ENCODE measurements at places on chromosomes 7 and 10.

GRCh38 chr7:92835261-92835850, 1.0 kb downstream of the CDK6 start:
- peak; percentile 88 for DNase-seq
- H3K4me3 ChIP-seq, result peak overlapping the region; percentile 88
- no peaks in the 10 kb centered on the region for H3K27me3 ChIP-seq
- no peaks in the 10 kb centered on the region for H3K36me3 ChIP-seq
- H3K4me1 ChIP-seq, result peaks cover 20% of the 10 kb centered on the region
- peak overlapping the region; percentile 87 for H3K27ac ChIP-seq

GRCh38 chr10:95254629-95255028, 36.2 kb downstream of the PDLIM1 start:
- DNase-seq, result no peak
- H3K27me3 ChIP-seq, result no peaks in the 10 kb centered on the region
- H3K27ac ChIP-seq, result no peak overlapping the region
- H3K4me1 ChIP-seq, result no peaks in the 10 kb centered on the region
- no peak overlapping the region for H3K4me3 ChIP-seq

DNA sequence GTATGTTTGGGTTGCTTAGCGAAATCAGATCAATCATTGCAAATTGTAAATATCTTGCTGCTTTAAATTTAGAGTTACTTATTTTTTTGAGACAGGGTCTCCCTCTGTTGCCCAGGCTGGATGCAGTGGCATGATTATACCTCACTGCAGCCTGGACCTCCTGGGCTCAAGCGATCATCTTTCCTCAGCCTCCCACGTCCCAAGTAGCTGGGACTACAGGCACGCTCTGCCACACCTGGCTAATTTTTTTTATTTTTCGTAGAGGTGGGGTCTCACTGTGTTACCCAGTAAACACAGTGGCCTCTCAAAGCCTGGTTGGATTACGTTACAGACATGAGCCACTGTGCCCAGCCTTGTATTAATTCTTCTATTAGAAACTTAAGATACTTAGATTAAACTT, 1.7 kb downstream of the VDAC2 start:
- H3K36me3 ChIP-seq, result peaks cover 52% of the 10 kb centered on the region
- H3K27me3 ChIP-seq, result no peaks in the 10 kb centered on the region
- no peak for DNase-seq

GRCh38 chr7:97145068-97145467, 27.6 kb downstream of the SDHAF3 start:
- peaks cover 6% of the 10 kb centered on the region for H3K4me1 ChIP-seq
- no peaks in the 10 kb centered on the region for H3K36me3 ChIP-seq
- H3K4me3 ChIP-seq, result no peak overlapping the region
- peak; percentile 43 for DNase-seq
- H3K27ac ChIP-seq, result no peak overlapping the region

GRCh38 chr10:48456361-48456804, 148.5 kb downstream of the ARHGAP22 start:
- H3K27me3 ChIP-seq, result no peaks in the 10 kb centered on the region
- H3K4me3 ChIP-seq, result no peak overlapping the region
- peaks cover 7% of the 10 kb centered on the region for H3K36me3 ChIP-seq
- no peaks in the 10 kb centered on the region for H3K4me1 ChIP-seq
- H3K27ac ChIP-seq, result no peak overlapping the region
- DNase-seq, result no peak

DNA sequence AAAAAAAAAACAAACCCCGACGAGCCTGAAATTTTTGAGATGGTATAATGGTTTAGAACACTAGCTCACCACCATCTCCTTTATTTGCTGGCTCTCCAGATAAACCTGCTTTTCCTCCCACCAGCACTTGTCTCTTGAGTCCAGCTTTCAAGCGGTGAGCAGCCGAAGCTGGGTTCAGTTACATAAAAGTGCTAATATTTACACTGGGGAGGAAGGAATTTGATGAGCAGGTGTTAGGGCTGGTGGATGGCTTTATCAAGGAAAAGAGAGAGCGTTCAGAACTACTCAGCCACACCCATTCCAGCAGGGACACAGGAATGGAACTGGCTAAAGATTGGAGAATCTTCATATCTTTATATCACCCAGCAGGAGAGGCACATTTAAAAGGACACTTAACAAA, 6.6 kb upstream of the CALML3 start:
- H3K27ac ChIP-seq, result no peak overlapping the region
- no peak overlapping the region for H3K4me3 ChIP-seq
- no peaks in the 10 kb centered on the region for H3K27me3 ChIP-seq
- H3K4me1 ChIP-seq, result no peaks in the 10 kb centered on the region
- no peaks in the 10 kb centered on the region for H3K36me3 ChIP-seq

DNA sequence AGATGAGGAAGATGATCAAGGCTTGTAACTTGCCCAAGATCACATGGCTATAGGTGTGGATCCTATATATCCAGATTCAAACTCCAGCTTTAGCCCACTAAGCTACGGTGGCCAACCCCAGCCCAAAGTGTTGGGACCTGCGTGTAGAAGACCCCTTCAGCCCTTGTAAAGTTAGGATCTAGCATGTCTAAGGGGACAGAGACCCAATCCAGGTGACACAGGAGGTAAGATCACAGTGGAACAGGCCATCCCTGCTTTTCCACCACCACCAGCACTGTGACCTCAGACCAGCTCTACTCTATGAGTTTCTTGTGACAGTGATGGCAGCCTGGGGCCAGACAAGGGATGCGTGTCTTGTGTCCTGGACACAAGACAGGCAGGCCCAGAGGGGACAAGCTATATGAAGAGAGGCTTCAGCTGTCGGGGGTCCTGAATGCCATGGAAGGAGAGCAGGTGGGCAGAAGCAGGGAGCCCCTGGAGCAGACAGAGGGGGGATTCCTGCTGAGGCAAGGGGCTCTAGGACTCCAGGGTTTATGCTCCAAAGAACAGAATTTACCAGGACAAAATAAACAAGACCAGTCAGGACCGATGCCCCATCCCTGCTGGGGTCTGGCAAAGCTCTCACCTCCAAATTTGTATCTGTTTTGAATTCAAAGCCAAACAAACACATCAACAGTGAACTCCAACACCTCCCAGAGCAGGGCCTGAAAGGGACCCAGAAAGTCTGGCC, 10.4 kb downstream of the GPRIN2 start:
- no peaks in the 10 kb centered on the region for H3K36me3 ChIP-seq
- no peak for DNase-seq
- no peak overlapping the region for H3K27ac ChIP-seq
- H3K4me1 ChIP-seq, result no peaks in the 10 kb centered on the region
- no peak overlapping the region for H3K4me3 ChIP-seq

GRCh38 chr10:89670926-89671325, 25.9 kb upstream of the PANK1 start:
- no peak overlapping the region for H3K4me3 ChIP-seq
- H3K36me3 ChIP-seq, result no peaks in the 10 kb centered on the region
- no peaks in the 10 kb centered on the region for H3K27me3 ChIP-seq
- H3K4me1 ChIP-seq, result no peaks in the 10 kb centered on the region

- H3K27ac ChIP-seq, result no peak overlapping the region
- no peak for DNase-seq
- no peak overlapping the region for H3K4me3 ChIP-seq
- H3K36me3 ChIP-seq, result no peaks in the 10 kb centered on the region
Measured at GRCh38 chr10:110699859-110700468, 55.8 kb downstream of the RBM20 start.

GRCh38 chr7:30369879-30370278, 85.5 kb downstream of the ZNRF2 start:
- DNase-seq, result peak; percentile 32
- no peak overlapping the region for H3K27ac ChIP-seq
- H3K4me3 ChIP-seq, result no peak overlapping the region
- H3K27me3 ChIP-seq, result no peaks in the 10 kb centered on the region
- no peaks in the 10 kb centered on the region for H3K36me3 ChIP-seq

- no peak overlapping the region for H3K27ac ChIP-seq
- no peaks in the 10 kb centered on the region for H3K4me1 ChIP-seq
- H3K4me3 ChIP-seq, result no peak overlapping the region
- no peak for DNase-seq
- no peaks in the 10 kb centered on the region for H3K36me3 ChIP-seq
Measured at GRCh38 chr7:136293841-136294391, 316.8 kb upstream of the MTPN start.

DNA sequence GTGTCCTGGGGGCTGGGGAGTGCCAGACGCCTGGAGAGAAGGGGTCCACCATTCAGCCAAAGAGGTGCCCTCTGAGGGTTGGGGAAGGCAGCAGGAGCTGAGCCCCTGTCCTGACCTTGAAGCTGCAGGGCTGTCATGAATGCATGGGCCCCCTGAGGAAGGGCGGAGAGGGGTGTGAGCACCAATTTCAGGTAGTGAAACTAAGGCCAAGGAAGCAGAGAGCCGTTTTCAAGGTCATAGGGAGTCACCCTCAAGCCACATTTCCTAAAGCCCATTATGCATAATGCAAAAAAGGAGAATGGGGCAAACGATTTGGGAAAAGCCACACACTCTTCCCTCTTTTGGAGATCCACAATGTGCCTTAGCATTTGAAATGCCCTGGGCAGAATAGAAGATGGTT, 37.2 kb downstream of the FIGNL1 start:
- no peak for DNase-seq
- peaks cover 20% of the 10 kb centered on the region for H3K27me3 ChIP-seq
- no peaks in the 10 kb centered on the region for H3K4me1 ChIP-seq
- H3K36me3 ChIP-seq, result no peaks in the 10 kb centered on the region
- no peak overlapping the region for H3K4me3 ChIP-seq
- no peak overlapping the region for H3K27ac ChIP-seq

DNA sequence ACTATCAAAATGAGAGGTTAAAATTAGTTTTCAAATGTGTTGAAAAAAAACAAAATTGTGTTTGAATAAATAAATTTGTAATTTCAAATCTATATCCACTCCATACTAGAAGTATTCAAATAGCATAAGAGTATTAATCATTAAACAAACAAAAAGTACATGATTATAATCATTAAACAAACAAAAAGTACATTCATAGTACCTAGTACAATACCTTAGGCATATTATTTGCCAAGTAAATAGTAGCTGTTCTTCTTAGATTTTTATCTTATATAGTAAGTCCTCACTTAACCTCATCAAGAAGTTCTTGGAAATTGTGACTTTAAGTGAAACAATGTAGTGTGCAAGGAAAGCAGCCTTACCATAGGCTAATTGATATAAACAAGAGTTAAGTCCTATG, 349.3 kb upstream of the VWC2 start:
- no peak overlapping the region for H3K27ac ChIP-seq
- no peaks in the 10 kb centered on the region for H3K4me1 ChIP-seq
- H3K27me3 ChIP-seq, result no peaks in the 10 kb centered on the region
- DNase-seq, result no peak

DNA sequence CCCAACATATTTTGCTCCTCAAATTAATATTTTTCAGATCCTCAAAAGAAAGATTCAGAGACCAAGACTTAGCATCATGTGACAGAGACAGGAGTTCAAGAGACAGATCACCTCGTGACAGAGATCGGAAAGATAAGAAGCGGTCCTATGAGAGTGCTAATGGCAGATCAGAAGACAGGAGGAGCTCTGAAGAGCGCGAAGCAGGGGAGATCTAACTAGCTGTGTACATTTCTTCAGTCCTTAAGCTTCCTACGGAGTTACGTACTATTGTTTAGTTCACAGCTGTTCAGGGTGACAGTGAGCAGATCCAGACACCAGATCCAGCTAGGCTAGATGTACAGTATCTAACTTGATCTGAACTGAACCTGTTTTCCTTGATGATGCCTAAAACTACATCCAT, 61.3 kb downstream of the KLRG2 start:
- H3K4me1 ChIP-seq, result no peaks in the 10 kb centered on the region
- no peaks in the 10 kb centered on the region for H3K27me3 ChIP-seq
- no peak overlapping the region for H3K27ac ChIP-seq
- H3K4me3 ChIP-seq, result no peak overlapping the region
- no peak for DNase-seq

- no peak overlapping the region for H3K27ac ChIP-seq
- H3K36me3 ChIP-seq, result no peaks in the 10 kb centered on the region
- DNase-seq, result no peak
- H3K4me3 ChIP-seq, result no peak overlapping the region
- no peaks in the 10 kb centered on the region for H3K4me1 ChIP-seq
- H3K27me3 ChIP-seq, result no peaks in the 10 kb centered on the region
Measured at GRCh38 chr7:97226541-97226940, 109.0 kb downstream of the SDHAF3 start.

- no peaks in the 10 kb centered on the region for H3K27me3 ChIP-seq
- no peak for DNase-seq
- H3K36me3 ChIP-seq, result no peaks in the 10 kb centered on the region
Measured at GRCh38 chr10:116919706-116920105, 70.4 kb downstream of the ENO4 start.

- no peak overlapping the region for H3K27ac ChIP-seq
- peak; percentile 28 for DNase-seq
- 0 out of 2 replicates have a peak, but pooled peaks cover 12% of the 10 kb centered on the region for H3K4me1 ChIP-seq
- H3K27me3 ChIP-seq, result peaks cover 15% of the 10 kb centered on the region
- H3K36me3 ChIP-seq, result no peaks in the 10 kb centered on the region
Measured at GRCh38 chr10:29132551-29133111, 156.2 kb upstream of the LYZL1 start.

DNA sequence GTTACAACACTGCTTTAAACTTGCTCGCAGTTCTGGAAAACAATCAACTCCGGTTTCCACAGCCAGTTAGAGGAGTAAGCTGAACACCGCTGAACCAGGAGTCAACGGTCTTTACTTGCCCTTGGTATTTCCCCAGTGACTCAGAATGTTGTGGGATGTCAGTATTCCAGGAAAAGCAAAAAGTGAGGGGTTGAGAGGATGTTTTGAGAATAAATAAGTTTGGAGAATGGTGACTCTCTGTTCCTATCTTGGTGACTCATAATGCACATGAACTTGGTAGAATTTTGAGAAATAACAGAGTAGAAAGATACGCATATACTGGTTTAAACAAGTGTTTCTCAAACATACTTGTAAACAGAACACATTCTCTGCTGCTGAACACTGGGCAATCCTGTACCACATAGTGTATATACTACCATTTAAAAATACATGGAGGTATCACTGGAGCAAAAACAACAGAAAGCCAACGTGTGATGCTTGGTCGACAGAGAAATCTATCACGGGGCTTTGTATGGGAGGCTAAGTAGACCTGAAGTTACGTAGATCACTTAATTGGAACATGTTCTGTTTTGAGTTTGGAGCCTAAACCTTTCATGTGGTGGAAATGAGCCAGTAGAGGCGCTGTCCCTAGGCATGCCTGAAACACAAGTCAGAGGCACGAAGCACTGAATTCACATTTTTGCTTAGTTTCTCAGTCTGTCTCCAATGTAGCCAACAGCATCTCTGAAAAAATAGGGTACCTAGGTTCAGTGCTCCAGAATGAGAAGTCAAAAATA, 534.3 kb downstream of the PARD3 start:
- no peaks in the 10 kb centered on the region for H3K36me3 ChIP-seq
- H3K4me3 ChIP-seq, result peak overlapping the region; percentile 61
- H3K27me3 ChIP-seq, result no peaks in the 10 kb centered on the region
- H3K4me1 ChIP-seq, result peaks cover 29% of the 10 kb centered on the region
- DNase-seq, result peak; percentile 95

- H3K27me3 ChIP-seq, result no peaks in the 10 kb centered on the region
- H3K4me3 ChIP-seq, result no peak overlapping the region
- DNase-seq, result peak; percentile 39
- H3K27ac ChIP-seq, result no peak overlapping the region
- peaks cover 7% of the 10 kb centered on the region for H3K4me1 ChIP-seq
- no peaks in the 10 kb centered on the region for H3K36me3 ChIP-seq
Measured at GRCh38 chr7:70317356-70317755, 719.1 kb downstream of the AUTS2 start.
